ENCODE measurements at places on chromosomes 4 and X. TPM values are rescaled to one million over a fixed set of nuclear protein-coding genes. Genes with fewer than 3 reads are reported as not detected.

S100G gene
- not detected for total RNA-seq

PNMA6A gene
- 2.7 TPM for total RNA-seq

- no peak for DNase-seq
These were observed 17.7 kb upstream of the XKRX start for GRCh38 chrX:100946299-100946927.

DNA sequence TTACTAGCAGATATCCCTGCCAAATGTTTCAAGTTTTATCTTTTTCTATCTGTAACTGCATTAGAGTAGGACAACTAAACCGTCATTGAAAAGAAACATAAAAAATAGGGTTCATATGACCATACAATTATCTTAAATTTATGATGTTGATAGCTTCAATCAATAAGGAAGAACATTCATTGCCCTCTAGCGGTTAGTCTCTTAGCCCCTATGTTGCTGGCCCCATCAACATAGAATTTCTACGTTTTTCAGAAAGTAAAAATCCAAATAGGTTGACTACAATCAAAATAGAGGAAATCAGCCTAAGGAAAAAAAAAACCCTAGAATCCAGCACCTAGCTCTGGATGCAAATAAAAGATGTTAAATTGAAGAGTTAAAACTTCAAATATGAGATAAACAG lies 225.1 kb upstream of the ITM2A start:
- DNase-seq, result no peak

- DNase-seq, result no peak
These were observed 81.6 kb downstream of the DTHD1 start for GRCh38 chr4:36363024-36363423.
